ENCODE measurements at places on chromosomes 12 and 14. TPM values are rescaled to one million over a fixed set of nuclear protein-coding genes. Genes with fewer than 3 reads are reported as not detected.

GRCh38 chr12:58795825-58796224 is 124.5 kb downstream of the LRIG3 start:
- H3K27me3 ChIP-seq, result no peaks in the 10 kb centered on the region
- no peaks in the 10 kb centered on the region for H3K36me3 ChIP-seq
- no peak overlapping the region for H3K27ac ChIP-seq
- DNase-seq, result no peak
- no peaks in the 10 kb centered on the region for H3K4me1 ChIP-seq

GRCh38 chr14:46734286-46734685 is 82.7 kb upstream of the RPL10L start:
- H3K36me3 ChIP-seq, result no peaks in the 10 kb centered on the region
- no peak overlapping the region for H3K4me3 ChIP-seq
- DNase-seq, result no peak
- H3K27ac ChIP-seq, result no peak overlapping the region
- no peaks in the 10 kb centered on the region for H3K27me3 ChIP-seq

DNA sequence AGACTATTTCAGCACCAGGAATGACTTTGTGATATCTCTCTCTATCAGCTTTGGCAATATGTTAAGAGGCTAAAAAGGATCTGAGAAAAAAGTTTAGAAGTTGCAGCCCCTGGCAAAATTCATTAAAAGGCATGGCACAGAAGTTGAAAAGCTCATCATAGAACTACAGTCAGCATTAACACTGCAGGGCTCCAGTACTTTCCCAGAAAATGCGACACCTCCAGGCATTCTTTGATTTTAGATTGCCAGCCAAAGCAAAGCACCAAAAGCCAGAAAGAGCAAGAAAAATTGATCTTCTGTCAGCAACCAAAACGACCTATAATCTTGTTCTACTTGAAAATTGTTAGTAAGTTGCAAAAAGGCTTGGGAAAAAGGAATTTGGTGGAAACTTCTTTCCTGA is 713.5 kb downstream of the FSCB start:
- H3K27ac ChIP-seq, result no peak overlapping the region
- H3K4me3 ChIP-seq, result no peak overlapping the region
- no peaks in the 10 kb centered on the region for H3K36me3 ChIP-seq
- H3K27me3 ChIP-seq, result no peaks in the 10 kb centered on the region
- H3K4me1 ChIP-seq, result no peaks in the 10 kb centered on the region

The A2M gene
- total RNA-seq, result 1,832 TPM

The ARHGEF25 gene
- 11.5 TPM for total RNA-seq

The MLEC gene
- total RNA-seq, result 98.1 TPM

- no peaks in the 10 kb centered on the region for H3K36me3 ChIP-seq
- H3K27me3 ChIP-seq, result peaks cover 52% of the 10 kb centered on the region
- peak; percentile 57 for DNase-seq
- H3K27ac ChIP-seq, result peak overlapping the region; percentile 38
Measured at GRCh38 chr12:53750812-53751335, 905 bp downstream of the CISTR start.

DNA sequence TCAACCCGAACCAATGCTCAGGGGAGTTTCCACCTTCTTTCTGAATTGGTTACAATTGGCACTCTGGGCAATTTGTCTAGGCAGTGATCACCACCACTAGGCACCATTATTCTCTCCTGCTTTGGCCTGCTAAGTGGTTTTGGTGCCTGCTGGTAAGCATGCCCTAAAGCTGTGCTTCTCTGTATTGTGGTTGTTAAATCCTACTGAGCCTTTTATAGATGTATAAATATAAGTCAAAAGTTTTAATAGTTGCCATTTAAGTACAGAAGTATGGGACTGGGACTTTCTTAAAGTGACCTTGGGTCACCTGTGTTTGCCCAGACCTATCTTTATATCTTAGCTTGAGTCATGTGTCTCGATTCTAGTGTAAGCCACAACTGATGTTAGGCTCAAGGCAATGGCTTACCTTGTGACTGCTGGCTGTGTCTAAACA is 475.9 kb downstream of the SLC16A7 start:
- H3K4me1 ChIP-seq, result no peaks in the 10 kb centered on the region
- no peaks in the 10 kb centered on the region for H3K27me3 ChIP-seq
- no peak overlapping the region for H3K4me3 ChIP-seq
- DNase-seq, result no peak
- H3K36me3 ChIP-seq, result no peaks in the 10 kb centered on the region

All from lower lobe of right lung (tissue), 2 donors.